ENCODE measurements at places on chromosomes 5 and 9.

DNA sequence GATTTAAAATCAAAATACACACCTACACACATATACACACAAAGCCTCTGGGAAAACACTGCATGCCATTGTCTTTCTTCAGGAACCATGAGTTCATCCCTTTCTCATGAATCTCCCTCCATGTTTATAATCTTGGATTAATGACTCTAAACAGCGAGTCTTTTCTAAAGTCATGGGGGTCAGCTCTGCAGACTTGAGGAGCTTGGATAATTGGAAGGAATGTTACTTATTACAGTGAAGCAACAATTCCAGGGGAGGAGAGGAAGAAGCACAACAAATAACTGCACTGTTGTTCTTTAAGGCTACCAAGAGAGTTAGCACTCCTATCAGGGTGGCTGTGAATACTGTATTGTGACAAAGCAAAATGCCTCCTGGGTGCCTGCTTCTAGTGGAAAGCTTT is 444.7 kb downstream of the ANXA1 start:
- DNase-seq, result no peak

DNA sequence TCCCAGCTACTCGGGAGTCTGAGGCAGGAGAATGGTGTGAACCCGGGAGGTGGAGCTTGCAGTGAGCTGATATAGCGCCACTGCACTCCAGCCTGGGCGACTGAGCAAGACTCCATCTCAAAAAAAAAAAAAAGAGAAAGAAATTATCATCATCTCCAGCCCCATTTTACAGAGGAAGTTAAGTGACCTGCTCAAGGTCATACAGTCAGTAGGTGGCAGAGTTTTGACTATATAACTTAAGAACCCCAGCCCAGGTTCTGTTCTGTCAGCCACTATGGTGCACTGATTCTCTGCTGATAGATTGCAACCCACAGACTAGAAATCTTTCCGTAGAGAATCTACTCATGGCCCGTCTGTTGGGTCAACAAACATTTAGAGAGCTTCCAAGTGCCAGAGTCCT is 25.7 kb upstream of the DENND1A start:
- DNase-seq, result no peak

GRCh38 chr9:37936965-37937364 is 33.0 kb upstream of the SLC25A51 start:
- peak; percentile 75 for DNase-seq

DNA sequence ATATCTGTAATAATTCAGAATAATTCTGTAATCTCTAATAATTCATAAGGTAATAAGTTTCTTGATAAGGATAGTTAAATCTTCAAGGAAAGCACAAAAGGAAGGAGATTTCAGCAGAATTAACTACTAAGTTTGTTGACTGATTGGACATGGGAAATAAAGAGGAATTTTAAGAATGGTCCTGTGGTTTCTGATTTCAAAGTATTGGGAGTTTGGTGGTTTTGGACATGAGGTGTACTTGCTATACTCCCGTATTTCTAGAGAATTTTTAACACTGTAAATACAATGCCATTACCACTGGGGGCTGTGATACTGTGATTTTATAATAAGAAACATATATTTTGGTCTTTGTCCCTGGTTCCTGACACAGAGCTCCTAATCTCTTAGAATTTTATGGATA is 123.9 kb downstream of the UNC13B start:
- no peak for DNase-seq

GRCh38 chr9:69900406-69900805 is 79.8 kb downstream of the CFAP95 start:
- DNase-seq, result no peak

DNA sequence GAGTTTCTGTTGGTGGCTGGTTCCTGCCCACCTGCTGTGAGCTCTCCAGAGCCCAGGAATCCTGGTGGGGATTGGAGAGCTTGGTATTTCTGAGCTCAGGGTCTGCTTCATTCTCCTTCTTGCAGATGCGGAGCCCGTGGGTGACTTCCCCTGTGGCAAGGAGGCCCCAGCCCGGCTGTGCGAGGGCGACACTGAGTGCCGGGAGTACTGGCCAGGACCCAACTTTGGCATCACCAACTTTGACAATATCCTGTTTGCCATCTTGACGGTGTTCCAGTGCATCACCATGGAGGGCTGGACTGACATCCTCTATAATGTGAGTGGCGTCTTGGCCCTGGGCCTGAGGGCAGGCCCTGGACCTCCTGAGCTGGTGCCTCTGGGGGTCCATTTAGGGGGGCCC is 39.5 kb downstream of the CACNA1B start:
- no peak for DNase-seq

GRCh38 chr5:129137637-129138036 is 43.1 kb downstream of the ISOC1 start:
- no peak for DNase-seq

DNA sequence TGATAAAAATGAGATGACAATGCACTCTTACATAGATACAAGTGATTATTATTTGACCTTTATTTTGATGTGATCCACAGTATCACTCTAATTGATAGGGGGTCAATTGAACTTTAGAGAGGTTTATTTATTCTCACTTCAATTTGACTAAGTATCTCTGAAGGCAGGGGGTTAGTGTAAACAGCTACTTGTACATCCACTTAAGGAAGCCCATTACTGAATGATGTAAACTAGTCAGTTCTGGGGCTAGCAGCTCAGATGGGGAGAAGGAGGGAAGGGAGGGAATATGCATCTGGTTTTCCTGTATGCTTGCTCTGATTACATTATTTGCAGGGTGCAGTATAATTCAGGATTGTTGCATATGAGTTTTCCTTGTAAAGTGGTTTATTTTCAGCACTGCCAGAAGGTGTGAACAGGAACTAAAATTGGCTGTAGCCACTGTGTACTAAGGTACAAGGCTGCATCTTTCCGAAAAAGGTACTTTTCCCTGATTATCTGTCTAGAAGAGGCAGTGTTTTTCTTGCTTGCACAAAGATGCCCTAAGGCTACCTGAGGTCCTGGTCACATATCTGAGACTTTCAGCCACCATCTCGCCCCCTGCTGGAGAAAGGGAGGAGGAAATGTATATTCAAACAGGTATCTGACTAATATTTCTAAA is 51.2 kb downstream of the MRPS27 start:
- DNase-seq, result peak; percentile 64

- no peak for DNase-seq
These were observed 163.2 kb downstream of the FSTL4 start for GRCh38 chr5:133449181-133449580.

DNA sequence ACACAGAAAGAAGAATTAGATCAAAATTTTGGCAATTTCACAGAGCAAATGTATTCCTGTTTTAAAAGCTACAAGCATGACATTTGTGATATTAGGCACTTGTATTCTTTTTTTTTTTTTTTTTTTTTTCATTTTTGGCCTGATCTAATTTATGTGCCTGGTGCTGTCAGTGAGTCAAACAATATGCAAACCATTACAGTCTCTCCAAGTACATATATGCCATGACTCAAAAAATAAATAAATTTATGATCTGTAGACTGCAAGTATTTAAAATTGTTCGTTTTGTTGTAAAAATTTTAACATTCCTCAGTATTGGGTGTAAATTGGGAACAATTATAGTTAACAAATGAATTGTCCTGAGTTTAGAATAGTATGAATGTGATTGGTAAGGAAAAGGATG is 51.4 kb downstream of the CDH9 start:
- no peak for DNase-seq

GRCh38 chr5:84092738-84093137 is 291.9 kb downstream of the EDIL3 start:
- DNase-seq, result no peak

- DNase-seq, result no peak
These were observed 427.1 kb downstream of the PRELID2 start for GRCh38 chr5:145408048-145408341.

DNA sequence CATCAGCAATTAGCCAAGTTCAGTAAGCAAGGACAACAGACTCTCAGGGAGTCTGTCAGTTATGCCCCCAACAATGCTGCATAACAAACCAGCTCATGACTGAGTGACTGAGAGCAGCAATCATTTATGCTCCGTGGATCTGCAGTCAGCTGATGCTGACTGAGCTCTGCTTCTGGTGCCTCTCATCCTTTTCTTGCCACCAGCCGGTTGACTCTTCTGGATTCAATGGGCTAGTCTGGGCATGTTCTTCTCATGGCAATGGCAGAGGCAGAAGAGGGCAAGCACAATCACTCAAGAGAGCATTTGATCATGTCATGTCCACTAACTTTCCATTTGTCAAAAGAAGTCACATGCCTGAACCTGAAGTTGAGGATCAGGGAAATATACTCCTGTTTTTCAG is 157.0 kb upstream of the NTRK2 start:
- no peak for DNase-seq

- no peak for DNase-seq
These were observed 73.4 kb downstream of the NMUR2 start for GRCh38 chr5:152331718-152332117.

Data from fibroblast of pulmonary artery (primary cell).